ENCODE measurements at places on chromosomes 6 and 20.

DNA sequence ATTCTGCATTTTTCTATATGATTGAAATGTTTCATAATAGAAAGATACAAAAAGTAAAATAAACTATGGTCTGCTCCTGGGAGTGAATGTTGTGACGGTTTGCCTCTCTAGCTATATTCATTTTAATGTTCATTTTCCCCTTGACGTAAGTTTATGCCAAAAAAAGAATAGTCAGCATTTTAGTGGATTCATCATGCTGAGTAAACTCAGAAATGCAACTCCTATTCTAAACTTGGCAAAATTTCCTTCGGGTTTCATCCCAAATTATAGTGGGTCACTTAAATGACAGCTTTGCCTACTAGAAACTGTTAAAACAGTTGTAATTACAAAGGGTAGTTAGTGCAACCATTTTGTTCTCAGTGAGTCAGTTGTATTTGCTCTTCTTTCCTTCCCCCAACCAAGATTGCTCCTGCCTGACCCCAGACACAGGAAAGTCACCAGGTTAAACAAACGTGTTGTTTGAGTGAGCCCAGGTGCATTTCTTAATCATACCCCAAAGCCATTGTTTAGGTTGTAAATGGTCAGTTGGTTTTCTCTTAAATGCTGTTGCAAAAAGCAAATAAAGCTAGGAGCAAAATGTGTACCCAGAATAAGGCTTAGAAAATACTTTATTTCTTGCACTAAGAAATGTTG lies 482.3 kb upstream of the SOX4 start:
- no peak for DNase-seq

- DNase-seq = no peak
These were observed 44.5 kb upstream of the NCOA3 start for GRCh38 chr20:47456952-47457724.

DNA sequence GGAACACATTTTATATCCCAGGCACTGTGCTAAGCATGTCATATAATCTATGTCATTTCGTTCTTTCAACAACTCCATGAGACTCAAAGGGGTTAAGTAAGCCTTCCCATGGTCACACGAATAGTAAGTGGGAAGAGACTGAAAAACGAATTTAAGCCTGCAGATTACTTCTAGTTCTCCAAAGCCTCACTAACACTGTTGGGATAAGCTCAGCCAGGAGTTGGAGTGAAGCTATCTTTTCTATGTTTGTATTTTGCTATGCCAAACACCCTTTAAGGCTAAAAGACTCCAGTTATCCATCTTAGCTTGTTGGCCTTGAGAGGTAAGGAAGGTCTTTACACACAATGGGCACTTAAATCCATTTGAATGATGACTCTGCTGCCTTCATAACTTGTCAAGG lies 148.1 kb upstream of the UST start:
- DNase-seq = no peak

DNA sequence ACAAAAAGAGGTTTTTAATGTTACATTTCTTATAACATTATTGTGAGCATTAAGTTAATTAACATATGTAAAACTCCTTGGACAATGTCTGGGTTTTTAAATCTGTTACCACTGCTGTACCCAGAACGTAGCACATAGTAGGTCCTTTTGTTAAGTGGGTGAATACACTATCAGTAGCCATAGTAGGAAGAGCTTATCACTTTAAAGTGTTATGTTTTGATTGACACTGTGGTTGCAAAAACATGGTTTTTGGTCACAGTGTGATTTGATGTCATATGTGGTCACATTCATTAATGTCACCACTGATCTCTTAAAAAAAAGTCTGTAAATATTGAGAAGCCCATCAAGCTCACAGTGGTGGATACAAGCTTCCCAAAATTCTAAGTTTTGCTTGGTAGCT lies 160.7 kb downstream of the PLCB1 start:
- no peak for DNase-seq

DNA sequence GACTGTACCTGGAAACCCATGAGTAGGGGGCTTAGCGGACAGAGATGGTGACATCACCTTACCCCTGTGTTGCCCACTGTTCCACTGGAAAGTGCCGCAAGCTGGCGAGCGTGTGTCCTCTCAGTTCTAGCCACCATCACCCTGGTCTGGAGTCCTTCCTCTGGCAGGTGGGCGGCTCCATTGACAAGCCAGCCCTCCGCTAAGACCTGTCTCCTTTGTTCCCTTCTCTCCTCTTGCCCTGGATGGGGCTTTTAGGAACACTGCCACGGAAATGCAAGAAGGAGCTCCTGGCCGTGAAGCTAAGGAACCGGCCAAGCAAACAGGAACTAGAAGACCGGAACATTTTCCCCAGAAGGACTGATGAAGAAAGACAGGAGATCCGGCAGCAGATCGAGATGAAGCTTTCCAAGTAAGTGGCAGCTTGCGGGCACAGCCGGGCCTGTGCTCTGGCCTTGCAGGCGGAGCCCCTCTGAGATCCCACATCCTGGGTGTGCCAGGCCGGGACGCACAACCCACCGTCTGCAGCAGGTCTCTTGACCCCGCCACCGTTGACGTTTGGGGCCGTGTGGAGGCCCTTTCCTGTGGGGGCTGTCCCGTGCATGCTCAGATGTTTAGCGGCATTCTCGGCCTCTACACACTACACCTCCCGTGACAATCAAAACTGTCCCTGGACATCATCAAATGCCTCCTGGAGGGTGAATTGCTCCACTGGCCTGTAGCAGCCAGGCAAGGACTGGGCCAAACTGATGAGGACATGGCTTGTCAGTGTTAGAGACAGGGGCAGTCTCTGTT lies 127.5 kb downstream of the SYCP2 start:
- no peak for DNase-seq

DNA sequence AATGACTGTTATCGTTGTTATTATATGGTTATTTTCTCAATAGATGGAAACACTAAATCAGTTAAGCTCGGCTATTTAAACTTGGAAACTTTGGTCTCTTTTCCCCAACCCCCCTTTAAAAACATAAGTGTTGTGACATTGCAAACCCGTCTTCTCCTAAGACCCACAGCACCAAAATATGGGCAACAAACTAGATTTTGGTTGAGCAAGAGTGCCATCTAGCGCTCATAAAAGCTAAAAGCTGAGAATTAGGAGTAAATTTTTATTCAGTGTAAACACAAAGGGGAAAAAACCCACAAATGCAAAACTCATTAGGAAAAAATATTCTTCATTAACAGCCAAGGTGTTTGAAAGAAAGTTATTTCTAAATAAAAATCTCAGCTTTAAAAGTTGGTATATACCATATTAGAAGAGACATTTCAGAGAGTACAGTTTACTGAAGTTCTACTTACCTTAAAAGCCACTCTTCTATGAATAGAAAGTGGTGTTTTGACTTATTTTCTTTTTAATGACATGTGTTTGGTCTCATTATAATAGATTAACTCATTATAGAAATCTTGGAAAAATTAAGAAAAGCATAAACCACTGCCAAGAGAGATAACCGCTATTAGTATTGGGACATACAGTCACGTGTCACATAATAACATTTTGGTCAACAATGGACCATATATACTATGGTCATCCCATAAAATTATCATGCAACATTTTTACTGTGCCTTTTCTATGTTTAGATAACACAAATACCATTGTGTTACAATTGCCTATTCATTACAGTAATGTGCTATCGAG lies 21.1 kb downstream of the SESN1 start:
- peak; percentile 4 for DNase-seq

DNA sequence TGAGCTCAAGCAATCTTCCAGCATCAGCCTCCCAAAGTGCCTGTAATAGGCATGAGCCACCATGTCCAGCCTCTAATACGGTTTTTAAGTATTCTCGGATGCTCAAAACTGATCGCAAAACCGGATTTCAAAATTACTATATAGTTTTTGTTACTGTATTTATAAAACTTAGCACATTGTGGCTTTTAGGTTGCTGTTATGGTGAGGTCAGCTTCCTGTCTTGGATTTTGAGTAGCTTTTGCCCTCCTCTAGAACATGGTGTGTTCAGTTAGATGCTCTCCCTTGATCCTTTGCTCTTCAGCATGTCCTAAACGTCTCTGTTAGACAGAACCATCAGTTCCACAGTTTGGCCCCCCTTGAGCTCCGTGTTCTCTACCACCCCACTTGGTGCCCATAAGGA lies 96.2 kb downstream of the RPP40 start:
- no peak for DNase-seq

- DNase-seq = no peak
These were observed 272.3 kb downstream of the KHDC1L start for GRCh38 chr6:72952808-72953630.

DNA sequence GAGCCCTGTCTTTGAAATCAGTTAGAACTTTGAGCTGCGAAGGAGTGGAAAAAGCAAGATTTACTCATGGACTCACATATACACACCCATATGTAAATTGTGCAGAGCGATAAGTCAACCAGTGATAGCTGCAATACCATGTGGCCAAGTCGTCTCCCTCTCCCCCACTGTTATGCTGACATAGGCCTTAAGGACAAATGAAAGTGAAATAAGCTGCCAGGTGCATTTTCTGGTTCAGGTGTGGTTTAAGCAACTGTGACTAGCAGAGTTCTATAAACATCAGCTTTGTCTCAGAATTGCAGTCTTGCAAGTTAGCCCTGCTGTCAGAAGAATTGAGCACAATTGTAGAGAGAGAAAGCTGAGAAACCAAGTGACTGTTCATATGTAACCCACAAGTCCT lies 9.6 kb downstream of the FAM83B start:
- DNase-seq = no peak

DNA sequence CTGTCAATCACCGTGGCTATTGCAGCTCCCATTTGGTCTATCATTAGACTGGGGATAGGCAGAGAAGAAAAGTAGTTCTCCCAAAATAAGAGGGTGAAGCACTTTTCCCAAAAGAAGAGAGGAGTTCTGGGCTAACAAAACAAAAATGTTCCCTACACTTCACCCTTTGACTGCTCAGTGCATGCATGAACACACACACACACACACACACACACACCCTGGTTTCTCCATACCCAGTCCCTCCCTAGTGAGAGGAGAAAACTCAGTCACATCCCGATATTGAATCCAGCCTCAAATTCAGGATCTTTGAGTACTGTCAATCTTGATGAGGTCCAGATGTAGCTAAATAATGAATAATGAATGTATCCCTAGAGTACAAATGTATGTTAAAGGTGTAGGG lies 4.6 kb upstream of the TBPL1 start:
- no peak for DNase-seq

Measured in stimulated activated naive CD4-positive, alpha-beta T cell treated with Interleukin-2 at 50 U/mL for 16 hours (primary cell).